GM12878 (cell line): ENCODE measurements at places on chromosomes 2 and 18. TPM values are rescaled to one million over a fixed set of nuclear protein-coding genes. Genes with fewer than 3 reads are reported as not detected.

ARMC9 gene
- total RNA-seq = 10.9 and 11.5 TPM in 2 replicates

SP140L gene
- total RNA-seq = 17.3 and 18.5 TPM in 2 replicates

C2orf66 gene
- not detected in 2 replicates for total RNA-seq

C2orf80 gene
- not detected in 2 replicates for total RNA-seq

FAM161A gene
- total RNA-seq = 6.9 and 7.0 TPM in 2 replicates

DCDC2C gene
- not detected in 2 replicates for total RNA-seq

ANKRD62 gene
- total RNA-seq = not detected in 2 replicates
